ENCODE measurements at places on chromosomes 16 and 17.

GRCh38 chr17:55576237-55576995, 65.2 kb upstream of the SMIM36 start:
- no peak for DNase-seq

- no peak for DNase-seq
These were observed 1498.3 kb downstream of the CDH11 start for GRCh38 chr16:63623551-63624039.

- DNase-seq = no peak
These were observed 33.9 kb downstream of the PECAM1 start for GRCh38 chr17:64356776-64357175.

GRCh38 chr17:10799407-10799806, 4.5 kb downstream of the TMEM238L start:
- no peak for DNase-seq

DNA sequence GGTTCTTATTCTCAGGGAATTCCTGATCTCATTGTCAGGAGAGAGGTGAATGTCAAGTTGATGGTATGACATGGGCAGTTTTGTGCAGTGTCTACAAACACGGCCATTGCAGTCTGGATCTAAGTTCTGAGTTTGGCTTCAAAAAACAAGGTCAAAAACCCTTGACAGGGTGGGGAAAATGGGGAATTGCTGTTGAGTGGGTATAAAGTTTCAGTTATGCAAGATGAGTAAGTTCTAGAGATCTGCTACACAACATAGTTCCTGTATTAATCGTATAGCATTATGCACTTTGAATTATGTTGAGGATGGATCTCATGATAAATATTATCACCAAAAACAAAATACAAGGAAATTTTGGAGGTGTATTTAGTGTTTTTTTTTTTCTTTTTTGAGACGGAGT, 36.6 kb upstream of the CARMIL2 start:
- no peak for DNase-seq

GRCh38 chr16:14196539-14196938, 125.4 kb downstream of the MRTFB start:
- no peak for DNase-seq

DNA sequence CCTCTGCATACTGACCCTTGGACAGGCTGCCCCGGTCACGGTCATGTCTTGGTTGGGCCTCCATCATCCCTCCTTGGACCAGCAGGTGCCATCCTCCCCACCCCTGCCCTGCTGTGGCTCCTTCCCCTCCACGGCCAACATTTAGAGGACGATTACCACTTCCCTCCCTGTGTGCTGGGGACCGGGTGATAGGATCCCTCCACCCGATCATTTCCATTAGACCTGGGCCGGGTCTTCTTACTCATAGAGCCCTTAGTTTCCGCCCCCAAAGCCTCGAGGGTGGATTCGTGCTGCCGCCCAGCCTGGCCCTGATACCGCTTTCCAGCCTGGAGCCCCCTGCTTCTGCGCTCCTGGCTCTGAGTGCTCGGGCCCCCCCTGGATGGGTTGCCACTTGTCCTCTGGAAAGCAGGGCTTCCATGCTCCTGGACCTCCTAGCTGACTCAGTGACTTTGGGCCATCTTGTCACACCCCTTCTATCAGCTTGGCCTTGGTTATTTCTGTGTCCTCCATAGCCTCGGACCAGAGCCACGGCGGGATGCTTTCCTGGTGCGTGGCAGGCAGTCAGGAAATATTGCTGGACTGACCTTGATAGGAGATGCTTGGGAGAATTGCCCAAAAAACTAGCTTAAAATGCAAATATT, 171.4 kb downstream of the SEC14L1 start:
- DNase-seq = no peak

- no peak for DNase-seq
These were observed 352.5 kb downstream of the KCNJ2 start for GRCh38 chr17:70521821-70522256.

DNA sequence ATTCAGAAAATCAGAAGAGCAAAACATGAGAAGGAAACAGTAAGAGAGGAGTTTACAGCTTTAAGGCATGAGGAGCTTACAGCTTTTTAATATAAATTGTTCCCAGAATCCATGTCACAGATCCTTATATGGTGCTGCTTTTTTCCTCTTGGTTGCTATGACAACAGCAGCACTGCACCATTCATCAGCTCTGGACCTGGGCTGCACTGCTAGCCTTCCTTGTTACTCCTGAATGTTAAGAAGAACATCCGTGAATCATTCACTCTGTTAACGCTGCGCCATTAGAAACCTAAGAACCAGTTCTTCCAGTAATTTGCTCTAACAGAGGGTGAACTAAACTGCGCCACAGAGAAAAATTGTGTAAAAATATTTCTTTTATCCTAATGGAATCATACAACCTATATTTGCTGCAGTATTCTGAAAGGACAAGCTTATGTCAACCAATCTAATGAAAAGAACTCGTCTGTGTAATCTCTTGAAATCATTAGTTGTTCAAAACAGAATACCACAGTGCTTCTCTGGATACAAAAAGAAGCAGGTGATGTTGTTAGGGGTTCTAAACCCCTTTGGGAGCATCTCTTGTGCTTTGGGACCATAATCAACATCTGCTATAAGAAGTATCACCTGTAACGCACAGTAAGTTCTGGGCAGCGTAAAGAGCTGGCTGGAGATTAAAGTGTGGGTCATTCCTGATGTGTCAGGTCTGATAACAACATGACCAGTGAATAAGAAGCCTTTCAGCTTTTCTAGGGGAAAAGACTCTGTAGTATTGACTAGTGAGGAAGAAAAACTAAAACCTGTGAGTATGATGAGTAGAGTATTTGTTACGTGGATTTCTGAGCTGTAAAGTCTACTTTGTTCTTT, 151.2 kb downstream of the TANC2 start:
- no peak for DNase-seq

DNA sequence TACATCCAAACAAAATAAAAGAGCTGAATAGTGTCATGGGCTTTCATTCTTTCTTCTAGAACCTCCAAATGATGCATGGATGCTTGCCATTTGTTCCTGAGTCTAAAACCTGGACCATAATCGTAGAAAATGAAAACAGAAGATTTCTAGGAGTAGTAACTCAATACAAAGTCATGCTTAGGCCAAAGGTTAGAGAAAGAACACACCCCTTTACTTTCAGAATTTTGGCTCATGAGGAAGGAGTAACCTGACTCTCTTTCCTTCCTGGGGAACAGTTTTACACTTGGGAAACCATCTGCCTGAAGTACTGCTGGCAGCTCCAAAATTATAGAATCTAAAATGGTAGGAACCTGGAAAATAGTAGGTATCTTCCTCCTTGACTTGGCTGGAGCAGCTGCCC, 137.2 kb downstream of the SNX11 start:
- no peak for DNase-seq

DNA sequence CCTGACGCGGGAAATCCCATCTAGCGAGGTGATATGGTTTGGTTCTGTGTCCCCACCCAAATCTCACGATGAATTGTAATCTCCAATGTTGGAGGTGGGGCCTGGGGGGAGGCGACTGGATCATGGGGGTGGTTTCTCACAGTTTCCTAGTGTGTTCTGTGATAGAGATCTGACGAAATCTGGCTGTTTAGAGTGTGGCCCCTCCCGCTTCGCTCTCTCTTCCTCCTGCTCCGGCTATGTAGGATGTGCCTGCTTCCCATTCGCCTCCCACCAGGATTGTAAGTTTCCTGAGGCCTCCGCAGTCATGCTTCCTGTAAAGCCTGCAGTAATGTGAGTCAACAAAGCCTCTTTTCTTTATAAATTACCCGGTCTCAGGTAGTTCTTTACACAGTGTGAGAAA, 31.6 kb downstream of the IFT140 start:
- DNase-seq = no peak

- peak; percentile 27 for DNase-seq
These were observed 17.3 kb upstream of the HEXD start for GRCh38 chr17:82400830-82401229.

GRCh38 chr16:69179328-69180010, 7.5 kb upstream of the SNTB2 start:
- no peak for DNase-seq

- DNase-seq = no peak
These were observed 71.0 kb downstream of the MSI2 start for GRCh38 chr17:57327176-57327970.

GRCh38 chr16:65229191-65229662, 107.4 kb upstream of the CDH11 start:
- DNase-seq = no peak

- no peak for DNase-seq
These were observed at the start of gene SPN for GRCh38 chr16:29663016-29663806. SPN (plus strand) TSS chr16:29663247; CDS start chr16:29663729, 482 bp downstream.

GRCh38 chr16:66923866-66924265, 1.5 kb downstream of the RRAD start:
- no peak for DNase-seq

DNA sequence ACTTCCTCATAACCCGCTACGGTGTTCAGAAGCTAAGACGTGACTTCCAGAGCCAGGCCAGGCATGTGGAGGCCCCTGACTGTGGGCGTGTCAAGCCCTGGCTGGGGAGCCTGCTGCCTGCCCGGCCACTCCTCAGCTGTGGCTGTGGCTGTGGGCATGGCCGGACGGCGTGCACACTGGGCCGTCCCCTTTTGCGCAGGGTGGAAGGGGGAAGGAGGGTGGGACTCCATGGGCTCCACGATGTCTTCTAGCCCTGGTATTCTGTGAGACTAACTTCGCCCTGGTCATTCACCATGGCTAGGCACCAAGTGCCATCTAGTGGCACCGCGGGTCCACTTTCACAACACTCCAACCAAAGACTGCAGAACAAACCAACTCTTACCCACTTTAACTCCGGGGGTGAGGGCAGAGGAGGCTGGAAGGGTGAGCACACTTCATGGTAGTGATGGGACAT, 67.9 kb downstream of the N4BP1 start:
- no peak for DNase-seq

DNA sequence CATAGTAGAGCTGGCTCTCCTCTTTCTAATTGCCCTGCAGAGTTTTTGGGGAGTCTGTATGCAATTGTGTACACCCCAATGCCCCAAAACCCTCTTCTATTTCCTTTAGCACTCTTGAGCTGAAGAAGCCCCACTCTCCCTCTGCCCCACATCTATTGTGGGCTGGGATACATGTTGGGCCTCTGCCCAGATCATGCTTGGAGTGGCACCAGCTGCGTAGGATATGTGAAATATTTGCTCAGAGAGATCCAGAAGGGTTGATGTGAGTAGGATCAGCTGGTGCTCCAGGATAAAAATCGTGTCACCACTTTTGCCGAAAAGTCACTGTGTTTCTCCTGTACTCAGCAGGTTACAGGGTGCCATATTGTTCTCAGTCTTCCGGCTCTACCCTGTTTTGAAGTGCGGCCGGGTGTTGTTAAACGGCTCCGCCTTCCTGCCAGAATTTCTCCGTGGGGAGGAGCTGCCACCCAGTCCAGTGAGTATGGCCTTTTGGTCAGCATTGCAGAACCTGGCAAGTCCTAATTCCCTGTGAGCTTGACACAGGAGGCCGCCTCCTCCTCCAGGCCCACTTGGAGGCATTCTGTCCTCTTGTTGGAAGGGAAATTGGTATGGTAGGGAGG, 664.5 kb downstream of the WWOX start:
- DNase-seq = no peak

DNA sequence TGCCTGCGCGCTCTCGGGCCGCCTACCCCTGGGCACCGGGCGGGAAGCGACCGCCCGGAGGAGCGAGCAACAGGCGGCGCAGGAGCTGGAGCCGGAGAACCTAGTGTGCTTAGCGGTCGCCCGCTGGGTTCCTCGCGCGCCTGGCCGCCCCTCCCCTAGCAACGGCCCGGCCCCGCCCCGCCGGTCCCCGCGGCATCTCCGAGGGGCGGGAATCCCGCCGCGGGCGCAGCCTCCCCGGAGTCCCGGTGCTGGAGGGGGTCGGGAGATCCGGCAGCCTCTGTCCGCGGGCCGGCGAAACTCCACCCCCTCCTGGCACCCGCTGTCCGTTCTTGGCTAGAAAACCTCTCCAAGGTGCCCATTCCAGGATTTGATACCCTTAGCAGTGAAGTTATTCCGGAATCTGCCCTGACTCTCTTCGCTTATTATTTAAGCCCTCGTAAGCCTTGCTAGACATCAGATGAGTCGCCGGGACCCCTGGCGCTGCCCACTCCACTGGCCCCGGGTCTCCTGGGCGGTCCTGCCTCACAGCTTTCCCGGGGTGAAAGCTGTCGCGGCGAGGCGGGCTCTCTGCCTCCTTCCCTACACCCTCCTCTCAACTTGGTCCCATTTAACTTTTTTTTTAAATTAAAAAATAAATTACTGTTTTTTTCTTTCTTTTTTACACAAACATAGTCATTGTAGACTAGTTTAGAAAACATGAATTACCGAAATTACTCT, at the start of gene RPRML:
Gene RPRML, minus strand, starts transcription at position 107 of the 717 bp plus-strand sequence. CDS start 246 bp downstream, outside the sequence.
- DNase-seq = no peak

DNA sequence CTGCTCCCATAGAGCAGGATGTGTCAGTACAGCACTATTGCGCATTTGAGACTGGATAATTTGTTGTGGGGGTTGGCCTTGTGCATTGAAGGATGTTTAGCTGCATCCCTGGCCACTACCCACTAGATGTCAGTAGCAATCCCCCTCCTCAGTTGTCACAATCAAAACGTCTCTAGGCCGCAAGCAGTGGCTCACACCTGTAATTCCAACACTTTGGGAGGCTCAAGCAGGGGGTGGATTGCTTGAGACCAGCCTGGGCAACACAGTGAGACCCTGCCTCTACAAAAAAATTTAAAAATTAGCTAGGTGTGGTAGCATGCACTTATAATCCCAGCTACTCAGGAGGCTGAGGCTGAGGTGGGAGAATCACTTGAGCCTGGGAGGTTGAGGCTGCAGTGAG, 48.4 kb downstream of the CENPV start:
- no peak for DNase-seq

GRCh38 chr16:87210894-87211293, 106.3 kb downstream of the C16orf95 start:
- DNase-seq = no peak

GRCh38 chr16:36336-36984, 16.9 kb downstream of the POLR3K start:
- no peak for DNase-seq

DNA sequence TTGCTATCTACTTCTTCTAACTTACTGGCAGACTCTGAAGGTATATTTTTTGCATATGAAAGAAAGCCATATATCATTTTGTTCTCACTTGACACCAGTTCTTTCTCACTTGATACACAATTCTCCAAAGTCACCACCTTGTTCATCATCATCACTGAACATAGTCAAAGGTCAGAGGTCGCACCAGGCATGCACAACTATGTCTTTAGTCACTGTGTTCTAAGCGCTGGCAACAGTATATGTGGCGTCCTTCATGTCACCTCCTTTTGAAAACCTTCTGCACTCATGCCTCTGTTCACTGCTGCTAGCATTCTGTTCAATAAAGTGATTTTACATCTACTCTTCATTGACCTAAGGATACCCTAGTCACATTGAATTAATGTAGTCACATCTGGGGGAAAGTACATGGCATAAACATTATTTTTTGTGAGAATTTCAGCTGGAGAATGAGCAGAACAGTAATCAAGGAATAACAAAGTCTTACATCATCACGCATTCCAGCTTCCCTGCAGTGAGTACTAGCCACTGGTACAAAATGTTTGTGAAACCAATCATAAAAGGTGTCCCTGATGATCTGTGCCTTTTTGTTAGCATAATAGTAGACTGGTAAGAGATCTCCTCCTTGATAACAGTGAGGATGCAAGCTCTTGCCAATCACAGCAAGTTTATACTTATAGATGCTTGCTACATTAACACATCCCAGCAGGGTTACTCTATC, 20.5 kb upstream of the TBX4 start:
- no peak for DNase-seq

GRCh38 chr17:77435272-77436057, 294.7 kb downstream of the SEC14L1 start:
- no peak for DNase-seq

- DNase-seq = no peak
These were observed 487 bp downstream of the TSR1 start for GRCh38 chr17:2335726-2336214.

All from activated CD4-positive, alpha-beta T cell treated with anti-CD3 and anti-CD28 coated beads for 1 hour (primary cell).